ENCODE measurements at places on chromosomes 11 and 22.

GRCh38 chr11:79333355-79333754 lies 107.5 kb downstream of the TENM4 start:
- DNase-seq: no peak

DNA sequence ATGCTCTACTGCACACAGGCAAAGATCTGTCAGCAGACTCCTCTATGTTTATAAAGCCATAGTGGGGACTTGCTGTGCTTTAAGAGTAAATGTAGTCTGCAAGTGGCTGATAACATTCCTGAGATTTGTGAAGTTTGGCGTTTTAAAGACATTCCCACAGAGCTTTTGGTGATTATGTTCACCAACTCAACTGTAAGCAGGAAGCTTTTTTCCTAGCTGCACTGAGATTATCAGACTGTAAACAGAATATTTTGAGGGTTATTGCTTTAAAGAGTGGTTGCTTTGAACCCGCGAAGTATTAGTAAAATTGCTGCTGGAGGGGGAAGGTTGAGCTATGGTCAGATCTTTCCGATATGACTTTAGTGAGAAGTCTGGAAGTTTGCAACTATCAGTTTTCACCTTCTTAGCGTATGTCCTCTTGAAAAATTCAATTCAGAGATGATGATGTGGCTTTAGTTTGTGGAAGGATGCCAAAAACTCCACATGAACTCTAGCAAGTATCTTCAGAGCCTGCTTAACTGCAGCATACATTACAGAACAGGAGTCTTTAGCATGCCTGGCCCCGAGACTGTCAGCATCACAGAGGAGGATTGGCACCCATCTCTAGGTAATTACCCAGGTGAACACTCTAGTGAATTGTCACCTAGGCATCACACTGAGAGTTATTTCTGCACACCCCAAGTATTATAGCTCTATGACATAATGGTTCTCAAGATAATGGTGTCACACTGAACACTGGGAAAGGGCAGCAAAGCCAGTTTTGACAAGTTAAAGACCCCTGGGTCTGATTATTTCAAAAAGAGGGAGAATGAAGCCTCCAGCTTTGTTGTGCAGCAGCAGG lies 89.9 kb downstream of the MTNR1B start:
- no peak for DNase-seq

GRCh38 chr11:133526790-133527189 lies 5.5 kb downstream of the OPCML start:
- DNase-seq: no peak

- no peak for DNase-seq
These were observed 28.5 kb downstream of the LINC01488 start for GRCh38 chr11:69509846-69510390.

GRCh38 chr22:28034145-28034759 lies 115.2 kb upstream of the PITPNB start:
- no peak for DNase-seq

DNA sequence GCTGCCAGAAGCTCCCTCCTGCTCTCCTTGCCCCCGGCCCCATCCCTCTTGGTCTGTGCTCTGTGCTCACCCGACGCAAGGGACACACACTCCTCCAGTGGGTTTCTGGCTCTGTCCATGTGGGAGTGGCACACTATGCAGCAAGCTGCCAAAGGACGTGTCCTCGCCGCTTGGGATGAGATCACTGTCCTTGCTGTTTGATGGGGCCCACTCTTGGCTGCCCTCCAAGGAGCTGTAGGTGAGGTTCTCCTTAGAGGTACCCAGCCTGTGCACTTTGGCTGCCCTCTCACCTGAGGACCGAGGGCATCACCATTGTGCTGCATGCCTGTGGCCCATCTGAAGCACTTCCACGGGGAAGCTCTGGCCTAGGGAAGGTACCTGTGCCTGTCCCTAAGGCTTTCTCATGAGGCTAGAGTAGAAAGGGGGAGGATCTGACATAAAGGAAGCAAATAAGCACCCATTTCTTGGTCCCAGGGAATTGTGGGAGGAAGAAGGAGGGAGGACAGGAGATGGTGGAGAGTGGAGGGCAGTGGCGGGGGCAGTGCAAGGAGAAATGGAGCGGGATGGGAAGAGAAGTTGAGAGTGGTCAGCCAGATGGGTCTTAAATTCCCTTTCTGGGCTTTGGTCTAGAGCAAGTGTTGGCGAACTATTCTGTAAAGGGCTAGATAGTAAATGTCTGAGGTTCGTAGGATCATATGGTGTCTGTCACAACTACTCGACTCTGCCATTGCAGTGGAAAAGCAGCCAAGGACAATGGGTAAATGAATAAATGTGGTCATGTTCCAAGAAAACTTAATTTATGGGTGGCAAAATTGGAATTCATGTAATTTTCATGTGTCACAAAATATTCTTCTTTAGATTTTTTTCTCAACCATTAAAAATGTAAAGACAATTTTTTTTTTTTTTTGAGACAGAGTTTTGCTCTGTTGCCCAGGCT lies 47.0 kb upstream of the AMPD3 start:
- no peak for DNase-seq

DNA sequence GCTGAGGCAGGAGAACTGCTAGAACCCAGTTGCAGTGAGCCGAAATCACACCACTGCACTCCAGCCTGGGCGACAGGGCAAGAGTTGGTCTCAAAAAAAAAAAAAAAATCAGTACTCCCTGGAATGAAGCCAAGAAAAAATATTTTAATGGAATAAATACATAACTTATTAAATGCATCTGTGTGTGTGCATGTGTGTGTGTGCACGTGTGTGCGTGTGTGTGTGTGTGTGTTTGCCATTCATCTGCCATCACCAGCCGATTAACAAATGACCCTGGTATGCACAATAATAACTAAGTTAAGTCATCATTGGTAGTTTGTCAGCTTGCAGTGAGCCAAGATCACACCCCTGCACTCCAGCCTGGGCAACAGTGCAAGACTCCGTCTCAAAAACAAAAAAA lies 35.0 kb upstream of the SCGB1A1 start:
- DNase-seq: no peak

- no peak for DNase-seq
These were observed 1516.9 kb downstream of the BRD1 start for GRCh38 chr22:48310740-48311139.

- DNase-seq: no peak
These were observed 15.7 kb downstream of the RAC2 start for GRCh38 chr22:37228106-37229011.

- DNase-seq: no peak
These were observed 525 bp downstream of the MAPK8IP2 start for GRCh38 chr22:50600967-50601668.

- no peak for DNase-seq
These were observed 1.9 kb upstream of the BCL9L start for GRCh38 chr11:118927554-118928100.

DNA sequence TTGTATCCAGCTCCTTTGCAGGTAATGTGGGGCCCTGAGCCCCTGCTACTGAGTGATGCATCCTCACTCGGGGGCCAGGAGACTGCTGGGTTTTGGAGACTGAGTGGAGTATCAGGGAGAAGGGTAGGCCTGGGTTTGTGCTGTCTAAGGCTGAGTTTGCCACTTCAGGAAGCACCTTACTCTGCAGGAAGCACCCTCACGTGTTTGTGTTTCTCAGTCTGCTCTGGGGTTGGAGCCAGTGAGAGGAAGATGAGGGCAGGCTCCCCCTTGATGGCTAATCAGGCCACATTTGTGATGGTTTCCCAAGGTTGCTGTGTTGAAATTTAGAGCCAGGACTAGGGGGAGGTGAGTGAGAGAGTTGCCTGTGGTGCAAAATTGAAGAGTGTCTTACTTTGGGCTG lies 13.7 kb upstream of the THY1 start:
- no peak for DNase-seq

DNA sequence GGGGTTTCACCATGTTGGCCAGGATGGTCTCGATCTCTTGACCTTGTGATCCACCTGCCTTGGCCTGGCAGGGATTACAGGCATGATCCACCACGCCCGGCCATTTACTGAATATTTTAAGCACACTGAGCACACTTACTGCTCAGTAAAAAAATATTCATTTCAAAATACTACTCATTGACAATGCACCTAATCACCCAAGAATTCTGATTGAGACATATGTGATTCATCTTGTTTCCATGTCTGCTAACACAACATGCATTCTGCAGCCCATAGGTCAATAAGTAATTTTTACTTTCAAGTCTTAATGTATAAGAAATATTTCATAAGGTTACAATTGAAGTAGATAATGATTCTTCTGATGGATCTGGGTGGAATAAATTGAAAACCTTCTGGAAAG lies 4.2 kb upstream of the OR52J3 start:
- DNase-seq: no peak

DNA sequence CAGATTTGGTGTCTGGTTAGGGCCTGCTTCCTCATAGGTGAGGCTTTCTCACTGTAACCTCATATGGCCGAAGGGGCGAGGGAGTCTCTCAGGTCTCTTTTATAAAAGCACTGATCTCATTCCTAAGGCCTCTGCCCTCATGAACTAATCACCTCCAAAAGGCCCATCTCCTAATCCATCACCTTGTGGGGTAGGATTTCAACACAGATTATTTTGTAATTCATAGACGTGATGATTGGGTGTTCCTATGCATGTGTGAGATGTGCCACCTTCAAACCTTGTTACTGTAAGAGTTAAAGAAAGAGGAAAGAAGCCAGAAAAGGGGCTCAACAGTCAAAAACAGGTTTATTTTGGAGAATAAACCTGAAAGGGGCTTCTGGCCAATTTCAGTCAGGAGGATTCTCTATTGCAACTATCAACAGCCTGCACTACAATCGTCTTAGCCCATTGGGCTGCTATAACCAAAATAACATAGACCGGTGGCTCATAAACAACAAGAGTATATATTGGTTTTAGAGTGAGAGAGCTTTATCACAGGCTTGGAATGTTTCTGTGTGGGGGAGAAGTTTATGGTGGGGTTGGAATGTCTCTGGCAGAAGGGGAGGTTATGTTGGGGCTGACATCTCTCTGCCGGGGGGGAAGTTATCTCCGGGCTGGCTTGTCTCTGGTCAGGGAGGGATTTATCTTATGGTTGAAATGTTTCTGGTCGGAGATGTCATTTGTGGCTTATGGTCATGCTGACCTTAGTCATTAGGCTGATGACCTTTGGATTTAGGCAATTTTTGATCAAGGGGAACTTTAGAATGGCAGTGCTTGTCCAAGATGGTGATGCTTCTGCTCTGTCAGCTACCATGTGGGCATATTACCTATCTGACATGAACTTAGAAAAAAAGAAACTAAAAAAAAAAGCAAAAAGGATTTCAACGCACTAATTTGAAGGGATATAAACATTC lies 35.1 kb downstream of the CSF2RB start:
- no peak for DNase-seq

DNA sequence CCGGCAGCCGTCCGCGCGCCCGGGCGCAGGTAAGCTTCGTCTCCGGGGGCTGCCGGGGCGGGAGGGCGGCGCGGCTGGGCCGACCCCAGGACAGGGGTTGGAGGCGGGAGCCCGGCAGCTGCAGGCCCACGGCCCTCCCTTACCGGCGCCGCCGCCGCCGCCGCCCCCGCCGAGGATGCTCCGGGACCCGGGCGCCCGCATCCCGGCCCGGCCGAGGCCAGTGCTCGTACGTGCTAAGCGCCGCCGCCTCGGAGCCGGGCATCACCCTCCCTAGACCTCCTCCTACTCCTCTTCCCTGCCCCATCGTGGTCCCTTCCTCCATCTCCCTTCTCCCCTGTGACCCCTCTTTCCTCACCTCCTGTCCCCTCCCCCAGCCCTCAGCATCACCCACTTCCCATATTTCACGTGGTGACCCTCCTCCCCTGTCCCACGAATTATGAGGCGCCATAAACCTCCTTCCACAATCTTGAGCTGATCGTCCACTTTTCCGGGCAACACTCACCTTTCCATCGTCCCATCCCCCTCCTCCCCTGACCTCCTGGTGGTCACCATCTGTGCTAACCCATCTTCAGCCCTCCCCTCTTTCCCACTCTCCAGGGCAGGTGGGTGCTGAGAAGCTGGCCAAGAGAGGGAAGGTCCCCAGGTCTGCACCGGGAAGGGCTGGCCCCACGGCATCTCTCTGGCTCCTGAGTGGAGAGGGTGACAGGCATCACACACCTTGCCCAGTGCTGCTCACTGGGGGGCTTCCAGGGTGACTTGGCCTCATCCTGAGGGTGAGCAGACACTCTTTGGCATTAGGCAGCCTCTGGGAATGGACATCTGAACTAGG lies 612 bp downstream of the ASPHD2 start:
- DNase-seq: no peak

GRCh38 chr11:77959434-77959833 lies 35.0 kb downstream of the INTS4 start:
- DNase-seq: no peak

- no peak for DNase-seq
These were observed 379.8 kb downstream of the BRD1 start for GRCh38 chr22:49447837-49448236.

DNA sequence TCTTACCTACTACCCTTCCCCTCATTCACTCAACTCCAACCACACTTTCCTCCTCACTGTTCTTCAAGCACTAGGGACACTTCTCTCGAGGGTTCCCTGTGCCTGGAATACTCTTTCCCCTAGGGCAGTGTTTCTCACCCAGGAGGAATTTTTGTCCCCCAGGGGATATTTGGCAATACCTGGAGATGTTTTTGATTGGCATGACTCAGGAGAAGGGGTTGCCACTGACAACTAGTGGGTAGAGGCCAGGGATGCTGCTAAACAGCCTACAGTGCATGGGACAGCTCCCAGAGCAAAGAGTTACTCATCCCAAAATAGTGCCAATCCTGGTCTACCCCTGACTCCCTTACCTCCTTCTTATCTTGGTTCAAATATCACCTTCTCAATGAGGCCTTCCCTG lies 40.0 kb downstream of the BTG4 start:
- no peak for DNase-seq

DNA sequence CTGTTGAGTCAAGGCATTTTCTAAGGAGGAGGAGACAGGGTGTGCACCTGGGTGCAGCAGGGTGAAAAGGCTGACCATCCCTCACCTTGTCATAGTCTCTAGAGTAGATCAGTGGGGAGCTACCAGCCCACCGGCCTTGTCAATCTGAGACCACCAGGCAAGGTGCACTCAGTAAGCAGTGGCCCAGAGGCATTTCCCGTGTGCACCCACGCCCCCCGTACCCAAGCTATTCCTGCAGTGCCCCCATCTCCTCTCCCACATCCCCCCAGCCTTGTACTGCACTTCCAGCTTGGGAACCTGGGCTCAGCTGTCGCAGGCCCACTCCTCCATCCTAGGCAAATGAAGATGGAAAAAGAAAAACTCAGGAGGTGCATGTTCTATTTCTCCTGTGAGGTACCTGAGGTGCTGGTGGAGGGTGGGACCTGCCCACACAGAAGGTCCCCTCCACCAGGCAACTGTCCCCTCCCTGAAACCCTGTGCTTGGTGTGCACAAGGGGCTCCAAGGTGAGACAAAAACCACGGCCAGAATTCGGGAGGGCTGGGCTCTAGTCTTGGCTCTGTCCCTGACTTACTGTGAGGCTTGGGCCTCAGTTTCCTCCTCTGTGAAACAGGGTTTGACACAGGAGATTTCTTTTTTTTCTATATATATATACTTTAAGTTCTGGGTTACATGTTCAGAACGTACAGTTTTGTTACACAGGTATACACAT lies 8.4 kb downstream of the P2RY2 start:
- DNase-seq: no peak

All from stimulated activated CD8-positive, alpha-beta memory T cell treated with anti-CD3 and anti-CD28 coated beads, Interleukin-7, amount 100 ng/mL, for 1 hour (primary cell).